ENCODE measurements at places on chromosomes 3 and 15.
A peak's percentile ranks its signal among the peaks of the same experiment; 100 is the strongest.

DNA sequence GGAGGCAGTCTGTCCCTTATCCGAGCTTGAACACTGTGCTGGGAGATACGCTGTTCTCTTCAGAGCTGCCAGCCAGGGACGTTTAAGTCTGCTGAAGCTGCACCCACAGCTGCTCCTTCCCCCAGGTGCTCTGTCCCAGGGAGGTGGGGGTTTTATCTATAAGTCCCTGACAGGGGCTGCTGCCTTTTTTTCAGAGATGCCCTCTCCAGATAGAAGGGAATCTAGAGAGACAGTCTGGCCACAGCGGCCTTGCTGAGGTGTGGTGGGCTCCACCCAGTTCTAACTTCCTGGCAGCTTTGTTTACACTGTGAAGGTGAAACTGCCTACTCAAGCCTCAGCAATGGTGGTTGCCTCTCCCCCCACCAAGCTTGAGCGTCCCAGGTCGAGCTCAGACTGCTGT lies 319.9 kb upstream of the GRM7 start:
- no peak for DNase-seq

- DNase-seq: no peak
These were observed 64.9 kb downstream of the CMTM8 start for GRCh38 chr3:32303399-32303747.

DNA sequence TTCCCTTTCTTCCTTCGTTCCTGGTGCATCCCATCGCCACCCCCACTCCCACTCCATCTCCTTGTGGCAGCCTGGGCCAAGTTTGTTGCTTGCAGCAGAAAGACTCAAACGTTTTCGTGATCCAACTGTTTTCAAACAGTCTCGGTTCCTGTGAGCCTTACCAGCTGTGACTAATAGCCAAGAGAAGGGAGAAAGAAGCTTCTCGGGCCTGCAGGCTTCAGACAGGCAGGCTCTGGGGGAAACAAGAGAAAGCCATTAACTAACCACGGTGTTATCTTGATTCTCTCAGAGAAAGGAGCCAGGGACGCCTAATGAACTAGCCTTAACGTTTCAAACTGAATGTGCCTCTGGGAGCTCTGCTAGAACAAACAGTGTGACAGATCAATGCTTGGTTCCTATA lies 742.0 kb downstream of the NR2F2 start:
- no peak for DNase-seq

GRCh38 chr3:182869059-182869458 lies 75.8 kb downstream of the ATP11B start:
- no peak for DNase-seq

GRCh38 chr15:68379058-68379758 lies 52.8 kb downstream of the ITGA11 start:
- DNase-seq: no peak

GRCh38 chr3:70383360-70383831 lies 71.0 kb upstream of the MDFIC2 start:
- DNase-seq: no peak

DNA sequence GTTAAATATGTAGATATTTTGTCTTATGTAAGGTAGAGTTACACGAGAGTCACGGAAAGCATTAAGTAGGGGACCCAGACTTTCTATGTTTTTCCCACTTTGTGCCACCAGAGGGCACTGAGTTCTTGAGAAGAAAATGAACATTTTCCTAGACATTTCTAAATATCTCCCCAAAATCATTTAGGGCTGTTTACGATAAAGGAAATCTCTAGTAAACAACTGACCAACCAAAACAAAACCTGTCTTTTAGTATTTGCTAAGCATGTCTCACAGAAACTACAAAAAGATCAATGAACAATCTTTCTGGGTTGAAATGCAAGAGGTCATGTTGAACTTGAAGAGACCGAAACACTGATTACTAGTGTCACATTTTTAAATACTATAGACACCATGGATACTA lies 16.1 kb downstream of the POU1F1 start:
- peak; percentile 5 for DNase-seq

- DNase-seq: peak; percentile 55
These were observed 34.5 kb downstream of the KLF13 start for GRCh38 chr15:31360843-31361763.

DNA sequence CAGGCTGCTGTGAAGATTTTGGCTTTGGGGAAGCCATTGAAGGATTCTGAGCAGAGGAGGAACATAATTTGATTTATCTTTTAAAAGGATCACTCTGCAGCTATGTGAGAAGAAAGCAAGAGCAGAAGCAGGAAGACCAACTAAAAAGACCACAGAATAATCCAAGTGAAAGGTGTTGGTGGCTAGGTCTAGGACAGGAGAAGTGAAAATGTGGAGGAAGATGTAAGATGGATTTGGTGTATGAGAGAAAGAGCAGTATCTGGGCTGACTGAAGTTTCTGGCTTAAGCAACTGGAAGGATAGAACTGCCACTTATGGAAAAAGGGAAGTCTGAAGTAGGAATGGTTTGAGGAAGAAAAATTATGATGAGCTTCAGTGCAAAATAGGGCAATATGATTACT lies 62.0 kb downstream of the SFMBT1 start:
- DNase-seq: no peak

- no peak for DNase-seq
These were observed 52.7 kb downstream of the ROPN1B start for GRCh38 chr3:126021702-126022101.

DNA sequence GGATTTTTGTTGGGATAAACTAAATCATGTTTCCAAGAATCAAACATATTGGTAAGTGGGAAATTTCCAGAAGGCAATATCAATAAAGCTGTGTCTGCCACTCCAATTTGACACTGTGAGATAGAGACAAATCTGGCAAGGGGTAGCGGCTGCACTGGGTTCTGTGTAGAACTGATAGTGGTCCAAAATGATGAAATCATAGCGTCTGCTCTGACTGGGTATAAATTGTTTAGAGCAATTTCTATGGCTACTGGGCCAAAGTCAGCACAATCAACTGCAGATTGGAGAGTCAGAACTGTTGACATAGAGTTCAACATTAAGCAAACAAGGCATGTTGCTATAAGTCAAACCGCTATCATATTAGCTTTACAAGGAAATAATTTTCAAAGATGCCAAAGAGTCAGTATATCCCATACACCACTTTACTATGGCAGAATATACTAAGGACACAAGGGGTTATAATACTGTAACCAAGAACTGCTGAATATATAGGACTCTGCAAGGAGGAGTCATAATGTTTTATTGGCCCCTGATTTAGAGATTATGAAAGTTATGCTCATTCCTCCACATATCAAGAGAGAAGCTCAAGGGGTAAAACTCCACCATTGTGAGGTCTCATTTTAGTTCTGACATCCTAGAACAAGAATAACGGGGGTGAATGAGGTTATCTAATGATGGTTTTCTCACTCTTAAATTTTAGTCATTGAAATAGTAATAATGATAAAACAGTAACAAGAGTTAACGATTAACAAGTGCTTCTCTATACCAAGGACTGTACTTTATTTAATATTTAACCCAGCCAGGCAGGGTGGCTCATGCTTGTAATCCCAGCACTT lies 309.7 kb upstream of the GADL1 start:
- no peak for DNase-seq

DNA sequence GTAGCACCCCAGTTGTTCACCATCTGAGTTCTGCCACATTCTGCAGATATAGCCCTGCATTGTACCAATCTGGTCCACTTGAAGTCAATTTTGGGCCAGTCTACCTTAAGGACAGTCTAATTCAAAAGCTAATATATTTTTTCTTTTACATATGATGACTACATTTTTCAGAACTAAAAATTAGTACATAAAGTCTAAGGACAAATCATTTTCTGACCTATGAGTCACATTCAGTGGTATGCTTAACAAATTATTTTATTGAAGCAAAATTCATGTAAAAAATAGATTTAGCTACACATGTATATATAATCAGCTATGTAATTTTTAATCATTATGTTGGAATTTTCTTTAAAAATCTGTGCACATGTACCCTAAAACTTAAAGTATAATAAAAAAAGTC lies 52.1 kb upstream of the IL12A start:
- DNase-seq: no peak

DNA sequence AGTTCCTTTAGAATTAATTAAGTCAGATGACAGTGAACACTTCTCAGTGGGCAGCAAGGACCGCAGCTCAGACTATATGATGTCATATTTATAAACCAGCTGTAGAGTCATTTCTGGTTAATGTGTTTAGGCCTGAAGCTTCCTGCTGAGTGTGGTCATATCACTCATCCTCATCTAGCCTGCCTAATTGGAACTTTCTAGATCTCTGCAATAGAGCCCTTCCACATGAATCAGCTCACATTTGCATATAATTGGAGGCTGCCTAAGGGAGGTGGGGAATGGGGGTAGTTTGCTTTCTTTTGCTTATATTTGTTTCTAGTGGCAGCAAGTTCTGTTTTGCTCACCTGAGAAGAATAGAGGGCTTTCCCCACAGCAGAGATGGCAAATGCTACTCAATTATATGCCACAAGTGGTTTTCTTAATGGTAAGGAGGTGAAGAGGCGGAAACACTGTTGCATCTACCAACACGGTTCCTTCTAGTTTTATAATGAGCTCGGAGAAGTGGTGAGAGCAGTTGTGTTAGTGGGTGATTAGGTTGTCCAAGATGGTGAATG lies 148.1 kb downstream of the KLHL25 start:
- no peak for DNase-seq

DNA sequence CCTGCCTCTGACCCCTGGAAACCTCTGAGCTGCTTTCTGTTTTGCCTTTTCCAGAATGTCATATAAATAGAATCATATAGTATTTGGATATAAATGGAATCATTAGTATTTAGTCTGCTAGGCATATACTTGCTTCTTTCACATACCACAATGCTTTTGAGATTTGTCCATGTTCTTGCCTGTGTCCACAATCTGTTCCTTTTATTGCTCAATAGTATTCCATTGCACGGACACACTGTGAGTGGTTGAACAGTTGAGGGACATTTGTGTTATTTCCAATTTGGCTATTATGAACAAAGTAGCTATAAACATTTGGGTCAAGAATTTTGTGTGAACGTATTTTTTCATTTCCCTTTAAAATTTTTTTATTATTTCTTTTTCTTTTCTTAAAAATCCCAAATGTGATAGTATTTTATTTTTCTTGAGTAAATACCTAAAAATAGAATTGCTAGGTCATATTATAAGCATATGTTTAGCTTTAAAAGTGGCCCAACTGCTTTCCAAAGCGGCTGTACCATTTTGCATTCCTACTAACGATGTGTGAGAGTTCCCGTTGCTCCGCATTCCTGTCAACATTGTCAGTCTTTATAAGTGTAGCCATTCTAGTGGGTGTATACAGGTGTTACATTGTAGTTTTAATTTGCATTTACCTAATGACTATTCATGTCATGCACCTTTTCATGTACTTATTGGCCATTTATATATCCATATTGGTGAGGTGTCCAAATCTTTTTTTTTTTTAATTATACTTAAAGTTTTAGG lies 26.5 kb downstream of the WDR53 start:
- no peak for DNase-seq

GRCh38 chr3:23112491-23112890 lies 90.6 kb upstream of the UBE2E2 start:
- no peak for DNase-seq

DNA sequence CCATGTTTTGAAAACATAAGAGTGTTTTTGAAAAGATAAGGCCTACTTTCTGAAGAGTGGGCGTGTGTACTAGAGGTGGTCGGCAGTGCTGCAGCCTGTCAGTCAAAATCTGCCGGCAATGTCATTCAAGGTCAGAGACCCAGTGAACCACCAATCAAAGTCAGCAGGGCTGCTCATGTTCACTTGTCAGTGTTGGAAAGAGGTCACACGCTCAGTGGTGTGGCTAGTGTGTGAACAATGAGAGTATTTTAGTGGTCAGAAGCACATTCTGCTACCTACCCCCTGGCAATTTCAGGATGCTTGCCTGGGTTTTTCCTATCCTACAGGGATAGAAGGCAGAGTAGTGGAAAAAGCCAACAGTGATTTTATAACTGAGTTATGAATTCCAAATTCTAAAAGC lies 278.5 kb upstream of the ONECUT1 start:
- no peak for DNase-seq

- DNase-seq: no peak
These were observed 196.4 kb downstream of the STT3B start for GRCh38 chr3:31729082-31729481.

- no peak for DNase-seq
These were observed 48.6 kb downstream of the FOXL2 start for GRCh38 chr3:138898301-138898700.

- DNase-seq: no peak
These were observed 123.0 kb downstream of the ASB7 start for GRCh38 chr15:100725121-100726069.

DNA sequence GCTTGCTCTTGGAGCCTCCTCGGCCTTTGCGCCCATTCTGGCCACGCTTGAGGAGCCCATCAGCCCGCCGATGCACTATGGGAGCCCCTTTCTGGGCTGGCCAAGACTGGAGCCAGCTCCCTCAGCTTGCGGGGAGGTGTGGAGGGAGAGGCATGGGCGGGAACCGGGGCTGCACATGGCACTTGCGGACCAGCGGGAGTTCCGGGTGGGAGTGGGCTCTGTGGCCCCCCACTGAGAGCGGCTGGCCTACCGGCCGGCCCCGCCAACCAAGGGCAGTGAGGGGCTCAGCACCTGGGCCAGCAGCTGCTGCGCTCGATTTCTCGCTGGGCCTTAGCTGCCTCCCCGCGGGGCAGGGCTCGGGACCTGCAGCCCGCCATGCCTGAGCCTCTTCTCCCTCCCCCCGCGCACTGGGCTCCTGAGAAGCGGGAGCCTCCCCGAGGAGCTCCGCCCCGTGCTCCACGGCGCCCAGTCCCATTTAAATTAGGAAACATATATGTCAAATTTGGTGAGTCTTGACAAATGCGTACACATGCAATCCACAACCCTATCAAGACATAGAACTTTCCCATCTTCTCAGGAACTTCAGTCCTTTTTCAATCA lies 97.6 kb upstream of the CNTN3 start:
- no peak for DNase-seq

GRCh38 chr3:5012367-5012766 lies 33.1 kb downstream of the BHLHE40 start:
- no peak for DNase-seq

- DNase-seq: no peak
These were observed 108.3 kb upstream of the CACNA2D3 start for GRCh38 chr3:54014067-54014466.

- DNase-seq: no peak
These were observed 943.6 kb downstream of the DIPK2A start for GRCh38 chr3:144915202-144915601.

DNA sequence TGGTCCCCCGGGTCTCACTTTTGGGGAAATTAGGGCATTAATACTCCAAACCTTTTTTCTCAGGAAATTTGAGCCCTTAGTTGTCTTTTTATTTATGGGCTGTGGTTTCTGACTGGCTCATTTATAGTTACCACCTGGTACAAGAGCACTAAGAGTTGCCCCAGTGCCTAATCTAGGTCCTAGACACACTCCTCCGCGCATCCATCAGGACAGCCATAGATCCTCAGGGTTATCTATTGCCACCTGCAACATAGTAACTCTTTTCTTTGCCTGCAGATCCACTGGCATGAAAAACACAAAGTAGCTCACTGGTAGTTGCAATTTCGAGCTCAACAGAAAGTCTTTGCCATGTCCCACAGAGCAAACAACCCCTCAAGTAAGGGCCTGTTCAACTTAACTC lies 576.4 kb upstream of the ROBO2 start:
- DNase-seq: no peak
